HCT116 (cell line): ENCODE measurements at places on chromosomes 16 and 17.

DNA sequence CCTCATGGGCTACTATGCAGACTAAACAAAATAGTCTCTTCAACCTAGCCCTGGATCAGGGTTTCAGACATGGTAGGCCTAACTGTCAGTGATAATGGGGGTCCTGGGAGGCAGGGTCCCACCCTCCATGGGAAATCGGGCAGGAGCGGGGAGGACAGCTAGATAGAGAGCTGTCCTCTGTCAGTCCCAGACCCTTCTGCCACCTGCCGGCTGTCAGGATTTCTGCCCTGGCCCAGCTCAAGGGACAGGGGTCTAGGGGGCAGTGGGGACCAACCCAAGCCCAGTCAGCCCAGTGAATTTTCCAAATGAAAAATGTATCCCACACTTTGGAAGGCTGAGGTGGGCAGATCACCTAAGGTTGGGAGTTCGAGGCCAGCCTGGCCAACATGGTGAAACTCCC is 5.3 kb downstream of the CA7 start:
- no peak for DNase-seq

DNA sequence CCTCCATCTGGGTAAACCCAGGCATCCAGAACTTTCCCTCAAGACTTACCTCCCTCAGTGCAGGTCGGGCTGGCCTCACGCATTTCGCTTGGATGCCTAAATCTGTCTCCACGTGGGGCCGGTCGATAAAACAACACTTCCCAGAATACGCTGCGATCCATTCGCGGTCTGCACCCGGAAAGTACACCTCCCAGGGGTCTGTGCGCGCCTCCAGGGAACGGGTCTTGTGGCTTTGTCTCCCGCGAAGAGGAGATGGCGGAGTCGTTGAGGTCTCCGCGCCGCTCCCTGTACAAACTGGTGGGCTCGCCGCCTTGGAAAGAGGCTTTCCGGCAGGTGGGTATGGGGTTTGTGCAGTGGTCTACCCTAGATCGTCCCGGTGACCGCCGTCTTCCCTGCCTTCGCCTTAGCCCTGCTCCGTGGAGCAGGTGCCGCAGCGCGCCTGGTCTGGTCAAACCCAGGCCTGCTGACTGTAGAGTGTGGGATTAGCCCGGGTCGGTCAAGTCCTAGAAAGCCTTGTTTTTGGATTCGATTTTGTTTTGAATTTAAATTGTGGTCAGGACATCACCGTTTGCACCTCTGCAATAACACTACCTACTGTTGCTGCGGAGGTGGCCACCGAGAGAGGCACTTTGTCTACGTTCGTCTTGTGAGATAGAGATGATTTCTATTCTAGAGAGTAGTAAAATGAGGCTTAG is at the start of gene RPAIN:
RPAIN (plus strand) TSS at position 224 of the 695 bp plus-strand sequence; CDS start at position 253, 29 bp downstream.
- peak; percentile 81 for DNase-seq

- peak; percentile 85 for DNase-seq
Measured at GRCh38 chr17:42322382-42323267, 34.3 kb downstream of the STAT5A start.

DNA sequence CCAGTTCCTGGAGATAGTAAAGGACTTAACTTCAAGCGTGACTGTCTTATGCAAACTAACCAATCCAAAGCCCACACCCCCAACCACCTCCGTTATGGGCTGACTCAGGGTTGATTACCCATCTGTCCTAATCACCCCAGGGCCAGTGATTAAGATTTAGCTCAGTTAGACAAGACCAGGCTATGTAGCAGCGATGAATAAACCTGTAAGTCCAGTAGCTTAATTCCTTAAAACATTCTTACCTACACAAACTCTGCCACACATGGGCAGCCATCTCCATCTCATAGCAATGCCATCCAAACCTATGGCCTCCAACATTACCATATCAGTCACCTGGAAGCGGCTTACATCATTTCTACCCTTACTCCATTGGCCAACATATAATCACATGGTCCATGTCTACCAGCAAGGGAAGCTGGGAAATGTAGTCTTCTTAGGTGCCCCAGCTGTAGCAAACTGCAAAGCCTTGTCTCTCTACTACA is 266.7 kb downstream of the SHISA9 start:
- no peak for DNase-seq

DNA sequence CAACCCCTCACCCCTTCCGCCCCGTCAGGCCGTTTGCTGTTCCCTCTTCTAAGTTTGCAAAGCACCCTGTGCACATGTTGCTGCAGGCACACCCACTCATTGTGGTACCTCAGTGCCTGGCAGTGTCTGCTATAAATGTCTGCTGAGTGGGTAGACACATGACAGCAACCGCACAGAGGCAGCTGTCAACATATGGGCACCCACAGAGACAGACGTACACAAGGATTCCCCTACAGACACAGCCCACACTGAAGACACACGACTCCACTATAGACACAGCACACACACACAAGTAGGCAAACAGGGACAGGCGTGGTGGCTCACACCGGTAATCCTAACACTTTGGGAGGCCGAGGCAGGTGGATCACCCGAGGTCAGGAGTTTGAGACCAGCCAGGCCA is 17.8 kb upstream of the CRK start:
- DNase-seq, result no peak

GRCh38 chr17:75370286-75370915 is 35.1 kb downstream of the GRB2 start:
- DNase-seq, result no peak

GRCh38 chr17:51423421-51424160 is 163.2 kb downstream of the UTP18 start:
- no peak for DNase-seq

GRCh38 chr17:81409190-81409935 is 14.1 kb downstream of the BAHCC1 start:
- DNase-seq, result no peak

DNA sequence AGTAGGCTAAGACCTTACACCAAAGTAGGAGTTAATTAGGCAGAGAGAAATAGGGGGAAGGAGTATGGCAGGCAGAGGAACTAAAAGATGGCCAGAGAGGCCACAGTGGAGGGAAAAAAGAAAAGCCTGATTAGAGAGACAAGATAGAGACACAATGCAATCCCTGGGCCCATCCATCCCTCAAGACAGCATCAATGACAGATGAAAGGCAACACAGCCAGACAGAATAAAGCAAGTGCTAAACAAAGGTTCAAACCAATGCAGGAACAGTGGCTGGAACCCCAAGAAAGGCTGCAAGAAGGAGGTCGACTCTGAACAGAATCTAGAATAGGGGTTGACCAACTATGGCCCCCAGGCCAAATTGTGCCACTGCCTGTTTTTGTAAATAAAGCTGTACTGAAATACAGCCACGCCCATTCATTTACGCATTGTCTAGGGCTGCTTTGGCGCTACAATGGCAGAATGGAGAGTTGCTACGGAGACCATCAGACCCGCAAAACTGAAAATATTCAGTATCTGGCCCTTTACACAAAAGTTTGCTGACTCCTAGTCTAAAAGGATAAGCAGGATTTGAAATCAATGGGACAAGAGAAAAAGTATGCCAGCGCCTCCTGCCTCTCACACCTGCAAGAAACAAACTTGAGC is 473.3 kb upstream of the PSMD7 start:
- no peak for DNase-seq

GRCh38 chr16:86605950-86606349 is 27.6 kb downstream of the FOXL1 start:
- no peak for DNase-seq

- no peak for DNase-seq
Measured at GRCh38 chr17:5583426-5584382, 605 bp downstream of the NLRP1 start.

- DNase-seq, result no peak
Measured at GRCh38 chr17:4786106-4786511, at the start of gene VMO1. Gene VMO1, minus strand, starts transcription at chr17:4786364. Its CDS starts 12 bp downstream, at chr17:4786352.

- DNase-seq, result no peak
Measured at GRCh38 chr17:70086516-70086915, 11.5 kb downstream of the KCNJ16 start.

GRCh38 chr17:38554430-38555350 is 51.1 kb downstream of the SRCIN1 start:
- no peak for DNase-seq

- no peak for DNase-seq
Measured at GRCh38 chr16:87739801-87740200, 26.0 kb downstream of the KLHDC4 start.
